ENCODE measurements at places on chromosomes 3 and 15. TPM values are rescaled to one million over a fixed set of nuclear protein-coding genes. Genes with fewer than 3 reads are reported as not detected.

Gene SPINK8
- not detected for total RNA-seq

GRCh38 chr15:87722941-87723691 lies 533.4 kb downstream of the NTRK3 start:
- no peak for DNase-seq

Gene LMLN
- total RNA-seq, result 1.2 TPM

- DNase-seq, result no peak
Measured at GRCh38 chr15:60519218-60519617, 40.3 kb upstream of the ICE2 start.

DNA sequence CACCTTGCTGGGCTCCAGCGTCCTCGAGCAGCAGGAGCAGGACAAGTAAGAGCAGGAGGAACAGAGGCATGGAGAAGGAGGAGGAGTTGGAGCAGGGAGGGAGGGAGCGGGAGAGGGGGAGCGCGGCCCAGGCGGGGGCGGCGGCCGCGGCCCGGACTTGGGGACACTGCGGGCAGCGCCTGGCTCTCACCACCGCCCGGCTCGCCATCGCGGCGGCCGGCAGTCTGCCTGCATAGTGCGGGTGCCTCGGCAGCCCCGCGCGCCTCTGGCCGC lies 440 bp downstream of the DCBLD2 start:
- DNase-seq, result no peak

- no peak for DNase-seq
Measured at GRCh38 chr3:162119651-162120050, 623.0 kb downstream of the OTOL1 start.

Gene RARRES1
- 9.3 TPM for total RNA-seq

Gene LMCD1
- total RNA-seq, result 852 TPM

DNA sequence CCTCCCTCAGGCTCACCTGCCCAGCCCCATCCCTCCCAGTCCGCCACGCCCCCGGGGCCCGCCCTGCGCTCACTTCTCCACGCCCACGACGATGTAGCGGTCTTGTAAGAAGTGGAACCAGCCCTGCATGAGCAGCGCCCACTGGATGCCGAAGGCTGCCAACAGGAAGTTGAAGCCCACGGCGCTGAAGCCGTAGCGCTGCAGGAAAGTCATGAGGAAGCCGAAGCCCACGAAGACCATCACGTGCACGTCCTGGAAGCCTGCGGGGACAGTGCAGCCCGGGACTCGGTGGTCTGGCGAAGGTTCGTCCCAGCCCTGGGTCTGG lies 9.7 kb downstream of the RHCG start:
- no peak for DNase-seq

Gene OSBPL10
- 153 TPM for total RNA-seq

GRCh38 chr15:88707771-88708654 lies 69.2 kb downstream of the ISG20 start:
- DNase-seq, result no peak

Gene SHF
- 18.7 TPM for total RNA-seq

DNA sequence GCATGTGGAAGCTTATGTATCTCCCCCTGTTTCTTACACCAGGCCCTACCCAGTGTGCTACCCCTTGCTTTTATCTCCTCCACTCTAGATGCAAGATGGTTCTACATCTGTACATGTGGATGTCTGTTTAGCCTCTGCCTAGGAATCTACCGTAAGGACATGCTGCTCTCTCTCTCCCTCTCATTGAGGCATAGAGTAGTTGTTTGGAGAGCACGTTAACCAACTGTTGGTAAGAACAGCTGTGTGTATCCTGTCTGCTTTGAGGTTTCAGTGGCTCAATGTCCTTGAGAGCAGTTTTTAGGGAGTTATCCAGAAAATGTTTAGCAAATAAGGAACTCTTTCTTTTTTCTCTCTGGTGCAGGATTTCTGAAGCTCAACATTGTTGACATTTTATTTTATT lies 152.8 kb downstream of the DNAJB8 start:
- DNase-seq, result no peak

GRCh38 chr3:123687286-123687685 lies 102.4 kb upstream of the HACD2 start:
- no peak for DNase-seq

GRCh38 chr3:166444756-166445155 lies 607.5 kb upstream of the BCHE start:
- DNase-seq, result no peak

DNA sequence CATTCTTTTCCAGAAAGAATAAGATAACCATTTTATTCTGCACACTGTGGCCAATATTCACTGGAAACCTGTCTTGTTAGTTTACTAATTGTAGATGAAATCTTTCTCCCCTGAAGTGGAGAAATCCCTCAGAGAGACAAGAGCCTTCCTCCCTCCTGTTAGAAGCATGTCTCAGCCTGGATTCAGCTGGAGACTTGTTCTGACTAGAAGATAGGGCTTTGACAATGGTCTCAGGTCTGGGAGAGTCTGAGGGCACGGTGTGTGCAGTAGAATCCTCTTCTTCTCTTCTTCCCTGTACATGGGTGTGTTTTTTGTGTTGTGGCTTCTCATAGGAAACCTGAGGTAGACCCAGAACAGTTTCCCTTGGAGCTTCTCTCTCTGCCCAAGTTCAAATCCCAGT lies 19.9 kb downstream of the CCK start:
- no peak for DNase-seq

DNA sequence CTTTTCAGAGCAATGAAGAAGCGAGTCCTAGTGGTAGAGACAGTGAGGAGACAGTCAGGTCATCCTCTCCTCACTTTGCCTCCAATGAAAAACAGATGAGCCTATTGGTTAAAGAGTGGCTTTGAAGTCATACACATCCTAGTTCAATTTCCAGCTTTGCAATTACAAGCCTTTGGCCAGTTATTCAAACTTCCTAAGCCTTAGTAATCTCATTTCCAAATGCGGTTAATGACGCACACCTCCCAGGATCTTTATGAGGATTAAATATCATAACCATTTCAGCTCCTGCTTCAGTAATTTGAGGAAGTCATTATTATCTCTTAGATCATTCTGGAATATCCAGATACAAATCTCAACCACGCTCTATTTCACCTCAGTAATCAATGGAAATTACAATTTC lies 10.0 kb upstream of the ST6GAL1 start:
- DNase-seq, result no peak

DNA sequence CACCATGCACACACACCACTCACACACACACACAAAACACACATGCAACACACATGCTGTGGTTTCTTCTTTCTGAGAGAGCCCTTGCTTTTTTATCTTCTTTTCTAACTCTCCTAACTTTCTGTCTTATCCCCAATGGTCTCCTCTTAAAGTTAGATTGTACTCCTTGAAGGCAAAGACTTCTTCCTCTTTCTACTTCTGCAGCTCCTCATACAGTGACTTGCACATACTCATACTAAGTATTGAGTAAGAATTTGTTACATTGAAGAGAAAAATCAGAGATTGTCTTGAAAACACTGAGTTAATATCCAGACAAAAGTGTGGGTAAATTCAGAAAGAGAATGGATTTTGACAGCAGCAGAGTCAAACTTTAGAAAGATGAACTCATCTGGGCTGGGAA lies 64.4 kb downstream of the GTPBP8 start:
- DNase-seq, result no peak

DNA sequence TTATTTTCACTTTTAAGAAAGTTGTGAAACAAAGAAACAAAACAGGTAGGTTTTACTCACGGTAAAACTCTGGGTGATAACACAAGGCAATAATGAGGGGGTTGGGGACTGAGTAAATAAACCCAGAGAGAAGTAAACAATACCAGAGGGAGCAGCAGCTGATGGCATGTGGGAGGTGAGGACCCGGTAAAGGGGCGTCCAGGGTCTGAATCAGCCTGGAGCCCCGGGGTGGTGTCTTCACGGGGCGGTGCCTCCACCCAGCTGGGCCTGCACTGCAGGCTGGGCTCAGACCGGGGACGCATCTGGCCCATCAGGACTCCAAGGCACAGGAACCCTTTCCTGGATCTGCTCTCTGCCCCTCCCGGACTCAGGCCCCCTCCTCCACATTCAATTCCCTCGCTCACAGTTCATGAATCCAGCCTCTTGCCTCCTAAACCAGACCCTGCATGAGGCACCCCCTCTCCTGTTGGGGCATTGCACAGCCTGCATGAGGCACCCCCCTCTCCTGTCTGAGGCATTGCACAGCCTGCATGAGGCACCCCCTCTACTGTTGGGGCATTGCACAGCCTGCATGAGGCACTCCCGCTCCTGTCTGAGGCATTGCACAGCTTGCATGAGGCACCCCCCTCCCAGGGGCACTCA lies 73.9 kb upstream of the MFGE8 start:
- no peak for DNase-seq

GRCh38 chr15:61541516-61541915 lies 312.4 kb upstream of the RORA start:
- no peak for DNase-seq

- no peak for DNase-seq
Measured at GRCh38 chr3:197784019-197784585, 7.0 kb upstream of the LRCH3 start.

Gene SCAP
- 106 TPM for total RNA-seq

Gene PLA2G4D
- not detected for total RNA-seq

GRCh38 chr3:16480861-16481545 lies 32.5 kb downstream of the RFTN1 start:
- no peak for DNase-seq
